Heart left ventricle (tissue), 16 donors: ENCODE measurements at places on chromosomes 2 and 18. TPM values are rescaled to one million over a fixed set of nuclear protein-coding genes. Genes with fewer than 3 reads are reported as not detected.

DNA sequence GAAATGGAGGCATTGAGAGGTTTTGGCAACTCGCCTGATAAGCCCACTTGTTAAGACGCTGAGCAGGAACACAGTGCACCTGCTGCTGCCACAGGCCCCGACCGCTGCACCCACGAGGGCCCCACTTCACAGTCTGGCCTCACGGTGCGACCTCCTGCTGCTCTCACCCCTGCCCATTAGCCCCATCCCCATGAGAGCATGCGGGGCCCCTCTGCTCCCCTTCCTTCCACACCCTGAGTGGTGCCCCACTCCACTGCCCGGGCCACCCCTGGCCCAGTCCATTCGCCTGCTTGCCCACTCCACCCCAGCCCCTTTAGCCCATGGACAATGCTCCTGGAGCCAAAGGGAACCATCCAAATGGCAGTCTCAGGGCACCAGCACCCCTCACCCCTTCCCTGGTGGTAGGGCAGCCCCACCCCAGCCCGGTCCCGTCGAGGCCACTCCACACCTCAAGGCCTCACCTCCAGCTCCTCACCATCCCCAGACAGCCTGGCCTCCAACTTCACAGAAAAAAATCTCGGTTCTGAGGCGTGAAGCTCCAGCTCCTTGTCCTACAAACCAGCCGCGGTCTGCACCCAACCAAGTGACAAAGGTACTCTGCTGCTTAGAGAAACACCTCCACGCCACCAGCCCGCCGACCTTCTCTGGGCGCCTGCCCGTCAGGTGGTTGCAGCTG is 6.7 kb upstream of the GPR55 start:
- no peaks in the 10 kb centered on the region for H3K36me3 ChIP-seq
- H3K4me1 ChIP-seq, result peaks cover 14% of the 10 kb centered on the region
- H3K27ac ChIP-seq, result peak overlapping the region; percentile 38
- DNase-seq, result peak; percentile 15

GRCh38 chr2:146305164-146305563 is 1539.7 kb upstream of the ACVR2A start:
- DNase-seq, result no peak
- no peak overlapping the region for H3K27ac ChIP-seq
- no peaks in the 10 kb centered on the region for H3K27me3 ChIP-seq
- H3K4me1 ChIP-seq, result no peaks in the 10 kb centered on the region

Gene ZC3H6
- total RNA-seq, result 16.3 TPM

GRCh38 chr18:23380817-23381216 is 72.3 kb upstream of the RIOK3 start:
- H3K36me3 ChIP-seq, result no peaks in the 10 kb centered on the region
- H3K4me1 ChIP-seq, result peaks cover 6% of the 10 kb centered on the region
- H3K27me3 ChIP-seq, result no peaks in the 10 kb centered on the region

Gene UGP2
- total RNA-seq, result 599 TPM

- H3K27me3 ChIP-seq, result no peaks in the 10 kb centered on the region
- H3K4me1 ChIP-seq, result no peaks in the 10 kb centered on the region
- DNase-seq, result no peak
Observed at GRCh38 chr2:239724194-239724849, 300.8 kb downstream of the NDUFA10 start.

DNA sequence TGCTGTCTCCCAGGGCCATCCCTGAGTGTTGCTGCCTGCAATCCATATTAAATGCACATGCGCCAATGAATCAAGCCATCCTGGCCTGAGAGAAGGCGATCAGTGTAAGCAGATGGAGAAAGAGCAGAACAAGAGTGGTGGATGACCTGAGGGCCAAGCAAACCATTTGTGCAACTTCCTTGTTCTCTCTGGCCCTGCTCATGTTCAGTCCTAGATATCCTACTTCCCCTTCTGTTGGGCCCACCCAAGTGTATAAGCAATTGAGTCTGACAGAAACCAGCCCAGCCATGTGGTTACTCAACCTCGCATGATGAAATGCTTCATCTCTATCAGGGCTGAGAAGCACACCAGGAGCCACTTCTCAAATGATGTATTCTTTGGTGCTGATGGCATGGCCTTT is 383.1 kb upstream of the ID2 start:
- no peaks in the 10 kb centered on the region for H3K4me1 ChIP-seq
- no peak overlapping the region for H3K4me3 ChIP-seq
- no peak for DNase-seq
- H3K36me3 ChIP-seq, result no peaks in the 10 kb centered on the region
- no peaks in the 10 kb centered on the region for H3K27me3 ChIP-seq

- DNase-seq, result no peak
- H3K27ac ChIP-seq, result no peak overlapping the region
- H3K4me3 ChIP-seq, result no peak overlapping the region
- H3K4me1 ChIP-seq, result no peaks in the 10 kb centered on the region
Observed at GRCh38 chr2:4012197-4012596, 308.8 kb downstream of the DCDC2C start.

- H3K36me3 ChIP-seq, result no peaks in the 10 kb centered on the region
- no peak for DNase-seq
- H3K27me3 ChIP-seq, result no peaks in the 10 kb centered on the region
- H3K4me1 ChIP-seq, result peaks cover 27% of the 10 kb centered on the region
Observed at GRCh38 chr18:26657631-26658581, 109.6 kb upstream of the KCTD1 start.

DNA sequence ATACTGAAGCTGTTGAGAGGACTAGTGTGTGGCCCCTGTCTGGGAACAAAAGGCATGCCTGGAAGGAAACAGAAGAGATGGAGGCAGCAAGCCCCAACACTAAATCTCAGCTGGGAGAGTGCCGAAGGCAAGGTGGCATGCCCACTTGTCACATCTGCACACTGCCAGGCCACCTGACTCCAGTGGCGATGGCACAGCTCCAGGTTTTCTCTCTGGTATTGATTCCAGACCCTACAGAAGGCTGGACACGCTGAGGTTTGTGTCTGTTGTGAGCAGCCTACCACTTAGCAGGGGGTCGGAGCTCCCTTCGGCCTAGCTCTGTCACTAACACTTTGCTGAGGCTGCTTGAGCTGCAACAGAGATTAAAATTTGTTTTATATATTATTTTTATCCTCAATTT is 307.3 kb downstream of the TDRD15 start:
- no peaks in the 10 kb centered on the region for H3K4me1 ChIP-seq
- no peak overlapping the region for H3K27ac ChIP-seq
- no peak overlapping the region for H3K4me3 ChIP-seq

- no peaks in the 10 kb centered on the region for H3K27me3 ChIP-seq
- no peak overlapping the region for H3K27ac ChIP-seq
- no peak for DNase-seq
- H3K36me3 ChIP-seq, result no peaks in the 10 kb centered on the region
Observed at GRCh38 chr2:205465791-205466190, 216.5 kb upstream of the NRP2 start.

Gene DSC2
- 26.9 TPM for total RNA-seq

Gene FOXD4L1
- total RNA-seq, result not detected

DNA sequence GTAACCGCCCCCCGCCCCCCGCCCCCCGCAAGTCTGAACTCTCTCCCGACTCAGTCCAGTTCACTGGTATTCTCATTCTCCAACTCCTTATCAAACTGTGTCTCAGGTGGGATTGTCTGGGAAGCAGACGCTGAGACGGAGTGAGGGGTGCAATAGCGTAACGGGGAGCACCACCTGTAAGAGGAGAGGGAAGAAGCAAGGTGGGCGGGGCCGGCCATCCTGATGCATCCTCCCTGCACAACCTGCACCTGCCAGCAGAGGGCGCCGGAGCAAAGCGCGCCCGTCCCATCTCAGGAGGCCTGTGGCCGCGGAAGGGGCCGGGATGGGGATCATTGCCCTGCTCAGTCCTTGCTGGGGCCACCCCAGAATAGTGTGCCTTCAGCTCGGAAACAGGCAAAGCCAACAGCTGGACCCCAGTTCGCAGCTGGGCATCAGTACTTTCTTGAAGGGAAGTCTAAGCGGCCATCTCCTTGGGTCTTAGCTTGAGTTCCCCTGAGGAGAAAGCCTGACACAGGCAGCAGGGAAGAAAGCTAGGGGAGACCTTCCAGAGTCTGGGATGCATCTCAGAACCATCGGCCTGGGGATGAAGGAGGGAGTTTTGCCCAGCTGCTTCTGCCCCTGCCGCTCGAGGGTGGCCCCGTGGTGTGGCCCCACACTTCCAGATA is 208.0 kb downstream of the TFCP2L1 start:
- H3K27ac ChIP-seq, result no peak overlapping the region
- peak; percentile 80 for DNase-seq
- no peaks in the 10 kb centered on the region for H3K36me3 ChIP-seq
- peaks cover 18% of the 10 kb centered on the region for H3K27me3 ChIP-seq
- H3K4me3 ChIP-seq, result no peak overlapping the region

GRCh38 chr2:68849579-68850030 is 21.6 kb downstream of the BMP10 start:
- no peaks in the 10 kb centered on the region for H3K27me3 ChIP-seq
- no peak overlapping the region for H3K27ac ChIP-seq

DNA sequence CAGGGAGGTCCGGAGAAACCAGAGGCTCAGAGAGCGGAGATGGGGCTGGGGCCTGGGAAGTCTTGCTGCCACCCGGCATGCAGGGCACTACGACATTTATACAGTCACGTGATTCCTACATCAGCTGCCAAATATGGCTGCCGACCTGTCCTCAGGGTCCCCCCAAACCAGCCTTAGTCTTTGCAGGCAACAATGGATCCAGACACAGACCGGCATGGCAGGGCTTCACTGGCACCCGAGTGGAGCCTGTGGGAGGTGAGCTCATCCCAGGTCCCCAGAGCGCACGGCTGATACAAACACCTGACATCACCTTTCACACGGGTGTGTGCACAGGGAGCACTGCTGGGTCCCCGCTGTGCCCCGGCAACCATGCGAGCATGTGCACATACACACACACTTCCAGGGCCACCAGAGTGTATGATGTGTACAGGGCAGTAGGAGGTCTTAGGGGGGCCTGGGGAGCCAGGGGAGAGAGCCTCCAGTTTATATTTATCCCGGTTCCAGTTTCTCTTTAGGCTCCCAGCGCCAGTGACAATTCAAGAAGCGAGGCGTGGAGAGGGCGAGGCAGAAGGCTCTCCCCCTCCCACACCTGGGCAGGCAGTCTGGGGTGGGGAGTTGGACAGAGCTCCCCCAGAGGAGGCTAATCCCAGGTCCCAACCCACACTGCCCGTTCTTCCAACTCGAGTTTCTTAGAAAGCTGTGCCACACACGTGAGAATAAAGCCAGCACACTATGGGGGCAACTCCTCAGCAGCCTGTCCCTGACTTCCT is 2.7 kb downstream of the SEMA4C start:
- H3K27me3 ChIP-seq, result no peaks in the 10 kb centered on the region
- H3K27ac ChIP-seq, result peak overlapping the region; percentile 99
- peak overlapping the region; percentile 97 for H3K4me3 ChIP-seq

GRCh38 chr2:139477618-139478017 is 697.4 kb upstream of the NXPH2 start:
- H3K4me1 ChIP-seq, result no peaks in the 10 kb centered on the region
- no peak overlapping the region for H3K27ac ChIP-seq
- H3K36me3 ChIP-seq, result no peaks in the 10 kb centered on the region
- no peak overlapping the region for H3K4me3 ChIP-seq

- H3K4me3 ChIP-seq, result no peak overlapping the region
- peak; percentile 38 for DNase-seq
- H3K27ac ChIP-seq, result no peak overlapping the region
- peaks cover 87% of the 10 kb centered on the region for H3K36me3 ChIP-seq
- H3K27me3 ChIP-seq, result no peaks in the 10 kb centered on the region
Observed at GRCh38 chr2:239106314-239106908, 258.5 kb downstream of the TWIST2 start.

GRCh38 chr2:202423139-202423538 is 47.0 kb downstream of the BMPR2 start:
- no peak for DNase-seq
- no peaks in the 10 kb centered on the region for H3K27me3 ChIP-seq
- H3K4me1 ChIP-seq, result peaks cover 37% of the 10 kb centered on the region
- no peaks in the 10 kb centered on the region for H3K36me3 ChIP-seq
- no peak overlapping the region for H3K27ac ChIP-seq
- H3K4me3 ChIP-seq, result no peak overlapping the region

DNA sequence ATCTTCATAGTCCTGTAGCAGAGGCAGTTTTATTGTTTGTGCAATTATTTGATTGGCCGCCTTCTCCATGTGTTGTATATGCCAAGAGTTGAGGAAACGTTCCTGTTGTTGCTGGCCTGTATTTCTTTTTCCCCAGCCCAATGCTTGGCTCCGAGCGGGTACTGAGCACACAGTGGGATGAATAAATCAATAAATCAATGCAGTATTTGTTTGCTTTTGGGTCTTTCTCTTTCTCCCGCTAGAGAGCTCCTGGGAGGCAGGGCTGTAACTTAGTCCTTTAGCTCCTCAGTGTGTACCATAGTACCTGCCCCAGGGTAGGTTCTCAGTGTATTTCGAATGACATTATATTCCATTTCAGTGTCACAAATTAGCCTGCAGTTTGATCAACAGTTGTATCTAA is 71.8 kb downstream of the ICOS start:
- no peaks in the 10 kb centered on the region for H3K4me1 ChIP-seq
- H3K27ac ChIP-seq, result no peak overlapping the region
- H3K4me3 ChIP-seq, result no peak overlapping the region
- H3K27me3 ChIP-seq, result no peaks in the 10 kb centered on the region
- H3K36me3 ChIP-seq, result no peaks in the 10 kb centered on the region
- DNase-seq, result no peak

DNA sequence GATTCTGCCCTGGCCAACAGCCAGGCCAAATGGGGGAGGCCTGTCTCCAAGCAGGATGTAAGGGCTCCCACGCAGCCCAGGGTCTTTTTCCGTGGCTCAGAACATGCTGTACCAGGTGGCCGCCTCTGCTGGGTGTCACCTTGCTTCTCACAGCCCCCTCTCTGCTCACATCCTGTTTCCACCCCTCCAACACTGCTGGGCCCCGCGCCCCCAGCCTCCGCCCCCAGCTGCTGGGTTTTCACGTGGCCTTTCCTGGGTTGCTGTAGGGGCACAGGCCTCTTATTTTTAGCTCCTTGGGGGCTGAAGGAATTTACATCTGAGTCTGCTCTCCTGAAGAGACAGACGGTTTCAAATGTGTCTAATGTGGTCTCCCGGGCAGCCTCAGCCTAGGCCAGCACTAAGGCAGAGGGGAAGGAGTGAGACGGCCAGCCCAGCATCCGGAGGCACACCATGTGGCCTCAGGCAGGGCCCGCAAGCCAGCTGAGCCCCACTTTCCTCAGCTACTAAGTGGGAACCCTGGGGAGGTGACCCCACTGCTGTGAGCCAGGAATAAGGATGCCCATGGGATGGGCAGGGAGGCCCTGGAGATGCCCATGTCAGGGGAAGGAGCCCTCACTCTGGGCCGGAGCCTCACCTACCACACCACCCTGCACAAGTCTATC is 18.7 kb upstream of the DUSP2 start:
- H3K27ac ChIP-seq, result no peak overlapping the region
- no peaks in the 10 kb centered on the region for H3K36me3 ChIP-seq
- no peaks in the 10 kb centered on the region for H3K27me3 ChIP-seq
- no peak for DNase-seq

Gene IL1F10
- not detected for total RNA-seq

Gene ITGA6
- 55.8 TPM for total RNA-seq

DNA sequence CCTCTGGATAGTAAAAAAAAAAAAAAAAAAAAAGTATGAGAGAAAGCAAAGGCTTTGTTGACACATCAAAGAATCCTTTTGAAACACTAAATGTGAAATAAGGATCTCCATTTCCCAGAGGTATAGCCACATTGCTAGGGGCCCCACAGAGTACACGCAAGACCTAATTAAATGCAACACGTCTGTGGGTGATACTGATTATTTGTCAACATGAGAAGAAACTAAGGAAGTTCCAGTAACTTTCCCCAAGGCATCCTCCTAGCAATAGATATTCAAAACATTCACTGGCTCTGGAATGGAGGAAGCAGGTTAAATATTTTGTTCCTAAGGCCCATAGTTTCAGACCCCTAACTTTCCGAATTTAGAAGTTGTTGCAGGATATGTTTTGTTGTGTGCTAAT is 24.6 kb upstream of the EPB41L3 start:
- H3K27me3 ChIP-seq, result no peaks in the 10 kb centered on the region
- H3K27ac ChIP-seq, result no peak overlapping the region
- DNase-seq, result no peak
- H3K4me1 ChIP-seq, result no peaks in the 10 kb centered on the region
- no peaks in the 10 kb centered on the region for H3K36me3 ChIP-seq
